Neural crest cell (in vitro differentiated cells): ENCODE measurements at places on chromosomes 5 and 9. TPM values are rescaled to one million over a fixed set of nuclear protein-coding genes. Genes with fewer than 3 reads are reported as not detected.

Gene ADGRV1
- 43.4 and 45.0 TPM in 2 replicates for total RNA-seq

Gene PTGES2
- 63.2 and 72.2 TPM in 2 replicates for total RNA-seq

GRCh38 chr5:6701491-6701890 is 11.7 kb upstream of the TENT4A start:
- no peaks in the 10 kb centered on the region for H3K36me3 ChIP-seq
- H3K4me1 ChIP-seq = peaks cover 25% of the 10 kb centered on the region
- no peak overlapping the region for H3K27ac ChIP-seq
- H3K27me3 ChIP-seq = peaks cover 29% of the 10 kb centered on the region

GRCh38 chr9:122816163-122816867 is 12.1 kb downstream of the PDCL start:
- no peaks in the 10 kb centered on the region for H3K27me3 ChIP-seq
- H3K4me1 ChIP-seq = no peaks in the 10 kb centered on the region
- H3K4me3 ChIP-seq = no peak overlapping the region
- H3K36me3 ChIP-seq = peaks cover 5% of the 10 kb centered on the region
- DNase-seq = no peak

GRCh38 chr5:60959156-60959555 is 14.2 kb downstream of the NDUFAF2 start:
- H3K4me3 ChIP-seq = no peak overlapping the region
- no peak for DNase-seq
- peaks cover 6% of the 10 kb centered on the region for H3K36me3 ChIP-seq
- H3K4me1 ChIP-seq = no peaks in the 10 kb centered on the region
- H3K27me3 ChIP-seq = no peaks in the 10 kb centered on the region

DNA sequence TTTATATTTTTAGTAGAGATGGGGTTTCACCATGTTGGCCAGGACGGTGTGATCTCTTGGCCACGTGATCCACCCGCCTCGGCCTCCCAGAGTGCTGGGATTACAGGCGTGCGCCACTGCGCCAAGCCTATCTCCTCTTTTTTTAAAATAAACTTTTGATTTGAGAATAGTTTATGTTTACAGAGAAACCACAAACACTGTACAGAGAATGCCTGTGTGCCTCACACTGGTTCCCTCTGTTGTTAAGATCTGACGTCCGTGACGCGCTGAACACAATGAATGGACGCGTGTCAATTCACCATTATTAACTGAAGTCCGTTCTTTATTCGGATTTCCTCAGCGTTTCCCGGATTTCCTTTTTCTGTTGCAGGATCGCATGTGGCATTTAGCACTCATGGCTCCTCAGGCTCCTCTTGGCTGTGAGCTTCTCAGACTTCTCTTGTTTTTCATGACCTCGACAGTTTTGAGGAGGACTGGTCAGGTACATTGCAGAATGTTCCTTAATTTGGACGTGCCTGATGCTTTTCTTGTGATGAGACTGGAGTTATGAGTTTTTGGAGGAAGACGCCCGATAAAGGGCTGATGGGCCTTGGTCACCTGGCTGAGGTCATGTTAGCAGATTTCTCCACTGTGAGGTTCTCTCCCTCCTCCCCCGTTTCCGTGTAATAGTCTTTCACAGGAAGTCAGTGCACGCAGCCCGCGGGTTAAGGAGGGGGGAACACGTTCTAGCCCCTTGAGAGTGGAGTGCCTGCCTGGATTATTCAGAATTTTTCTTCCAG is 69.6 kb downstream of the ANKRD33B start:
- H3K4me1 ChIP-seq = peaks cover 20% of the 10 kb centered on the region
- no peak overlapping the region for H3K27ac ChIP-seq

- no peaks in the 10 kb centered on the region for H3K27me3 ChIP-seq
- H3K4me1 ChIP-seq = peaks cover 12% of the 10 kb centered on the region
- H3K27ac ChIP-seq = no peak overlapping the region
- DNase-seq = no peak
- no peaks in the 10 kb centered on the region for H3K36me3 ChIP-seq
These were observed 487.5 kb upstream of the GRIN3A start for GRCh38 chr9:102225841-102226441.
